ENCODE measurements at places on chromosomes 2 and 18. TPM values are rescaled to one million over a fixed set of nuclear protein-coding genes. Genes with fewer than 3 reads are reported as not detected.
A peak's percentile ranks its signal among the peaks of the same experiment; 100 is the strongest.

Gene FOXD4L1
- 0.13 TPM for total RNA-seq

Gene REG1B
- not detected for total RNA-seq

Gene CD8B2
- total RNA-seq, result not detected

Gene FZD7
- total RNA-seq, result 1.8 TPM

Gene WNT10A
- total RNA-seq, result 2.4 TPM

Gene CYS1
- total RNA-seq, result 0.26 TPM

Gene BMP10
- not detected for total RNA-seq

Gene RAX
- total RNA-seq, result not detected

Gene C2orf81
- 0.26 TPM for total RNA-seq

Gene INHBB
- 0.53 TPM for total RNA-seq

DNA sequence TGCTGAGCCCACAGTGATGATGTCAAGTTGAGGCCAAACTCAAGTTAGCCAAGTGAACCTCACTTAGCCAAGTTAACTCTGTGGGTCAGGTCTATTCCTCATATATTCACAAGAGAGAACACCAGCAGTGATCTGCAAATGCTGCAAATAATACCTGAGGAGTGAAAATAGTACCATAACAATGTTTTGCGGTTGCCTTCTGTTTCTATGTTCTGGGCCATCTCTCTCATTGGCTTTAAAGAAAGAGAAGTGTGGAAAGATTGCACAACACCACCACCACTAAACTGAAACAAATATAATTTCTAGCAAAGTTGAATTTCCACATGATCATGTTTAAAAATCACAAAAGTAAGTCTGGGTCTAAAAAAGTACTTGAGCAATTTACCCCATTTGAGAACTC, 211.1 kb upstream of the GALNT5 start:
- no peak for DNase-seq

GRCh38 chr18:35000457-35000856, 40.8 kb upstream of the MAPRE2 start:
- DNase-seq, result no peak

GRCh38 chr2:168669151-168669550, 133.3 kb upstream of the NOSTRIN start:
- DNase-seq, result no peak

DNA sequence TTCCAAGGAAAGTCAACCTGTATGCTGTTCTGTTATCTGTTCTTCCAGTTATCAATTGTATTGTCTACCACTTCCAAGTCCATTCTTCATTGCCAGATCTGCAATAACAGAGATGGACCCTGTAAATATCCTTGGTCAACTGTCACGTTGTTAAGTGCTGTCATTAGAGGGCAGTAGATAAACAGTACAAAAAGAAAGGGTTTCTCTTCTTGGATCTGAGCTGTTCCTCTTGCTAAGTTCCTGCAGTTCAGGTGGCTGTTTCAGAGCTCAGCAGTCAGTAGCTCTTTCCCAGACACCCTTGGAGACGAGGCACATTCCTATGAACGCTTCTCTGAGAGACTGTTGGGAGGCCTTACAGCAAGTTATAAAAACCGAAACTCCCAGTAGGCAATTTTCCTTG, 957.1 kb upstream of the CHAC2 start:
- peak; percentile 33 for DNase-seq

GRCh38 chr2:17576802-17577201, 36.3 kb downstream of the VSNL1 start:
- DNase-seq, result peak; percentile 96

DNA sequence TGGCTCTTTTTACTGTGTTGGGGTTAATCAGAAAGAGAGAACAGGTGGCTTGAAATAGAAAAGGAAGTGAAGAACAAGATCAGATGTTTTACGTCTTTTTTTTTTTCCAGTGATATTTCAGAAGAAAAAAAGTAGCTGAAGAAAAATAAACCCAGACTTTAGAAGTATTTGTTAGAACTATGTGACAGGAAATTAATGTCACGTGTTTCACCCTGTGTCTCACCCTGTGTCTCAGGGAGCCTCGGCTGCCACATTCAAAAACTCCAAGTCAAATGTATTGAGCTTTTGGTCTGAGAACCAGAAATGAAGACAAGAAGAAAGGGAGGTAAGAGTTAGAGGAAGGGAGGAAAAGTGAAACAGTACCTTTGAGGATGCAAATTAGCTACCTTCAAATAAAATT, 38.0 kb downstream of the AKAIN1 start:
- DNase-seq, result no peak

- DNase-seq, result no peak
These were observed 20.5 kb upstream of the SP140L start for GRCh38 chr2:230306474-230306873.

DNA sequence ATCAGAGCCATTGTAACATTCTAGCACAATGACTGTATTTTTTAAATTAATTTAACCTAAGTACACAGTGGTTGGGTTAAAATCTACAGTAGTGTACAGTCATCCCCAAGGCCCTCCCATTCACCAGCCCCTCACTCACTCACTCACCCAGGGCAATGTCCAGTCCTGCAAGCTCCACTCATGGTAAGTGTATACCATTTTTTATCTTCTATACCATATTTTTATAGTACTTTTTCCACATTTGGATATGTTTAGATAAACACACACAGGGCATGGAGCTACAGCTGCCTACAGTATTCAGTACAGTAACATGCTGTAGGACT, 72.1 kb downstream of the COPS8 start:
- no peak for DNase-seq

DNA sequence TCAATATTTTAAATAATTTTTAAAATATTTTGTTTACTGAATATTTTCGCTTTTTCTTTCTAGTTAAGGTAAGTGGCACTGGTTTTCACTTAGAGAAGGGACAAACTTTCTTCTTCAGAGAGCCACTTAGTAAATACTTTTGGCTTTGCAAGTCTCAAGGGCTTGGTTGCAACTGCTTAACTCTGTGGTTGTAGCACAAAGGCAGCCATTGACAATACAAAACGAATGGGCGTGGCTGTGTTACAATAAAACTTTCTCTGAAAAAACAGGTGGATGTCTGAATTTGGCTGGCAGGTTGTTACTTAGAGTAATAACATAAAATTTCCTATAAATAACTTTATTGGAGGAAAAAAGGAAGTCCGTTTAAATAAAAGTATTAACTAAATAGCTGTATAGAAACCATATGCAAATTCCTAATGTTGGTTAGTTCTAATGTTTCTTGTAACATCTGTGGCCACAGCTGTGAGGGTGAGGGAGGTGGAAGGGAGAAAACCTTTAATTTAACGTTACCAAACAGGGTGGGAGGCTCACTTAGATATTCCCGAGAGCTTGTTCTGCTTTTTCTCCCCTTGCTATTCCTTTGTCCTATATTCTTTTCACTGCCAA, 62.4 kb upstream of the TNP1 start:
- no peak for DNase-seq

GRCh38 chr2:84832772-84833461, 48.0 kb downstream of the TRABD2A start:
- no peak for DNase-seq

- no peak for DNase-seq
These were observed 15.9 kb downstream of the LYPD6 start for GRCh38 chr2:149346272-149346671.

DNA sequence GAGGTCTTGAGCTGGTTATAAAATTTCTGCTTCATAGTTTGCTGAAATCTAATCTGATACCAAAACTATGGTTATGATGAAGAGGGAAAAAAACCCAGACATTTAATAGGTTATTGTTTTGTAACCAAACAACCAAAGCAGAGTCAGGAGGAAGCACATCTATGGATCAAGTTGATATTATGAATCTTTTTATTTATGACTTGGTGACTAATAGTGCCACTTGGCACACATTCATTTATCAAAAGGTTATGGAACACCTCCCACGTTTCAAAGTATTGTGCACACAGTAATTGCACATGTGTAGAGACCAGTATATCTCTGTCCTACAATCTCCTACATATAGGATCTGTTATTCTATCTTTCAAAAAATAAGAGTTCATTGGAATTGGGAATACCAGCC, 93.0 kb downstream of the DPP4 start:
- no peak for DNase-seq

- no peak for DNase-seq
These were observed 379.6 kb downstream of the FBXO15 start for GRCh38 chr18:73768043-73768442.
